ENCODE measurements at places on chromosomes 6 and 20. TPM values are rescaled to one million over a fixed set of nuclear protein-coding genes. Genes with fewer than 3 reads are reported as not detected.

- H3K36me3 ChIP-seq = no peaks in the 10 kb centered on the region
- H3K4me3 ChIP-seq = no peak overlapping the region
Measured at GRCh38 chr20:63129991-63130657, 85.8 kb downstream of the YTHDF1 start.

- H3K27me3 ChIP-seq = no peaks in the 10 kb centered on the region
- H3K4me3 ChIP-seq = no peak overlapping the region
- DNase-seq = no peak
- H3K36me3 ChIP-seq = no peaks in the 10 kb centered on the region
- H3K27ac ChIP-seq = no peak overlapping the region
Measured at GRCh38 chr20:63247671-63248228, 6.5 kb downstream of the NKAIN4 start.

ALDH8A1 gene
- total RNA-seq = 4.1 TPM

DNA sequence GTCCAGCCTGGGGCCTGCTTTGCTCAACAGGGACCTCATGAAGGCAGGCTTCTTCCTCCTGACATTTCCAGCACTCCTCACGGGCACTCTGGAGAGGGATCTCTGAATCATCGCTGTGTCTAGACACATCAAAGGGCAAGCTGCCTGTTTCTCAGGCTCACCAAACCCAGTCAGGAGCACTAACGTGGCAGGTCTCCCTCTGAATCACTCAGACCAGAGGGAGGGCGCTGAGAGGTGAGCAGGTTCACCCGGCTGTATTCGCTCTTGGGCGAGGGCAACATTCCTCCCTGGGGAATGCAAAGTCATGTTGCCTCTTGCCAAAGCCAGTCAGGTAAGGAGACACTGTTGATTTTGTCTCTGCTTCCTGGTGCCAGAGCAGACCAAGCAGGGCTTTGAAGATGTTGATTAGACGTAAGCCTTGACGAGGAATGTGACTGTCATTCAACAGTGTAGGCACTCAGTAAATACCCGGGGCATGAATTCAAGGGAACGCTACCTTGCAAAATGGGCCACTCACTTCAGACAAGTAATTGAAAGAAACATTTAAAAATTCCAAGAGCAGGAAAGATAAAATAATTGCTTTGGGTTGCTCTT is 50.1 kb downstream of the CYP24A1 start:
- no peaks in the 10 kb centered on the region for H3K36me3 ChIP-seq
- DNase-seq = no peak
- H3K27me3 ChIP-seq = no peaks in the 10 kb centered on the region
- H3K4me3 ChIP-seq = no peak overlapping the region
- H3K4me1 ChIP-seq = no peaks in the 10 kb centered on the region
- no peak overlapping the region for H3K27ac ChIP-seq

- H3K36me3 ChIP-seq = no peaks in the 10 kb centered on the region
- no peak overlapping the region for H3K27ac ChIP-seq
- H3K27me3 ChIP-seq = no peaks in the 10 kb centered on the region
- no peak for DNase-seq
- H3K4me3 ChIP-seq = no peak overlapping the region
Measured at GRCh38 chr6:148317739-148318138, 24.9 kb upstream of the SASH1 start.

DNA sequence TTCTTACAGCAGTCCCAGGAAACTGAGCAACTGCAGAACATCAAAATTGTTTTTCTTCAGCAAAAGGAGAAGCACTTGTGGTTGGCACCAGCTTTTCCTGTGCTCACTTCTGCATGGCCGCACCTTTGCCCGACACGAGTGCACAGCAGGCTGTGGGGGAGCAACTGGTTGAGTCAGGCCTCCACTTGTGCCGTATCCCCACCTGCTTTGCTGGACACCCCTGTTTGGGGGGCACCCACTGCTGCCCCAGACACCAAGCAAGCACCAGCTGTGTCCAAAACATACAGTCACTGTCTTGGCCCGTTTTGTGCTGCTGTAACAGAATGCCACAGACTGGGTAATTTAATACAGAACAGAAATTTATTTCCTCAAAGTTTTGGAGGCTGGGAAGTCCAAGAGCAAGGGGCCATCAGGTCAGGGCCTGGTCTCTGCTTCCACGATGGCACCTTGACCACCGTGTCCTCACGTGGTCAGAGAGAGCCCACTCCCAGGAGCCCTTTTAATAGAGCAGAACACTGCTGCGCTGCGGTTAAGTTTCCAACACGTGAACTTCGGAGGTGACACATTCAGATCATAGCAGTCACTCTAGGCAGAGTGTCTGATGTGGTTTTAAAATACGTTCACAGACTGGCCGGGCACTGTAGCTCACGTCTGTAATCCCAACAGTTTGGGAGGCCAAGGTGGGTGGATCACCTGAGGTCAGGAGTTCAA is 8.7 kb upstream of the GMEB2 start:
- no peaks in the 10 kb centered on the region for H3K36me3 ChIP-seq
- no peak overlapping the region for H3K27ac ChIP-seq
- no peak overlapping the region for H3K4me3 ChIP-seq

- no peak for DNase-seq
- no peak overlapping the region for H3K27ac ChIP-seq
- H3K4me1 ChIP-seq = no peaks in the 10 kb centered on the region
- no peaks in the 10 kb centered on the region for H3K27me3 ChIP-seq
- no peaks in the 10 kb centered on the region for H3K36me3 ChIP-seq
Measured at GRCh38 chr6:127554435-127555006, 22.5 kb upstream of the C6orf58 start.

DNA sequence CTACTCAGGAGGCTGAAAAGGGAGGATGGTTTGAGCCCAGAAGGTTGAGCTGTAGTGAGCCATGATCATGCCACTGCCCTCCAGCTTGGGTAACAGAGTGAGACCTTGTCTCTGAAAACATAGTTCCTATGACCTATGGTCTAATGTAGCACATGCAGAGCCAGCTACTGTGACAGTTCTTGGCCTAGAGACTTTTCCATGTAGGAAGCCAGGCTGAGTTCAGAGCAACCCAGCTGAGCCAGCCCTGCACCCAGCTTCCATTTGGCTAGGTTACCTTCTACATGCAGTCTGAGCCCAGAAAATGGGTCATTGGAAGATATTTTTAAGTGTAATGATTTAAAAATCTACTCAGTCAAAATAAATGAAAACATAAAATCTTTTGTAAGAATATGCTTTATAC is 92.8 kb downstream of the FNDC1 start:
- no peak overlapping the region for H3K27ac ChIP-seq
- H3K27me3 ChIP-seq = no peaks in the 10 kb centered on the region
- H3K36me3 ChIP-seq = no peaks in the 10 kb centered on the region
- H3K4me3 ChIP-seq = no peak overlapping the region
- H3K4me1 ChIP-seq = peaks cover 4% of the 10 kb centered on the region

SIGLEC1 gene
- total RNA-seq = 55.8 TPM

DNA sequence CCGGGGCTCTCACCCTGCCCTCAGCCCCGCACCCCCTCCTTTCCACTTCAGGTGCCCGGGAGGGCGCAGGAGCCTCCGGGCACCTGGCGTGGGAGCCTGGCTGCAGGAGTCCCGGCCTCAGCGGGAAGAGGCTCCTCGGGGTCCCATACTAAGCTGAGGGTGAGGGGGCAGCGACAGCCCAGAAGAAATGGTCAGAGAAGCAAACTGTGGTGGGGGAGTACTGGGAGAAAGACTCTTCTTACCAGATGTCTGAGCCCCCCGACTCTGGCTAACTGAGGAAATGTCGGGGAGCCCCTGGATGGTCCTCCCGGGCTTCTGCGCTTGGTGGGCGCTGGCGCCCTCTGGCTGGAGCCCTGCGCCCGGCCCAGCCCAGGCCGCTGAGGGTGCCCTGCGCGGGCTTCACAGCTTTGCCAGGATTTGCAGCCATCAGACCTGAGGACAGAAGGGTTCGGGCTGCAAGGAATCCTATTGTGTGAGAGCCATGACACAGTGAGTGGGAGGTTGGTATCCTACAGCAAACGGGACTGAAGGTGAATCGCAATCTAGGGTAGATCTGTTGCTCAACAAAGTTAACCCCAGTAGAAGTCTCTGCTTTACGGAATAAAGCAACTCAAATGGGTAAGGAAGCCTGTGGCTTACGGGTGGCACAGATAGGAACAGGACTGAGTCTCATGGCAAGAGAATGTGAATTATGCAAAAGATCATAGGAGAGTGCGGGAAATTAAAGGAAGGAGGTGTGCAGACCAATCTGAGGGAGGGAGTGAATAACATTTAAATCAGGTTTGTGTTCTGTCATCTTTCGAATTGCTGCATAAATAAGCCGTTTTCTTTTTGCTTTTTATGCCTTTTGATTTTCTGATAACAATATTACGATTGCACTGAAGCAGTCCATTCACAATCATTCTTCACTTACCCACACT is 639 bp upstream of the RCAN2 start:
- DNase-seq = peak; percentile 86
- H3K4me3 ChIP-seq = peak overlapping the region; percentile 82
- H3K36me3 ChIP-seq = no peaks in the 10 kb centered on the region

DNA sequence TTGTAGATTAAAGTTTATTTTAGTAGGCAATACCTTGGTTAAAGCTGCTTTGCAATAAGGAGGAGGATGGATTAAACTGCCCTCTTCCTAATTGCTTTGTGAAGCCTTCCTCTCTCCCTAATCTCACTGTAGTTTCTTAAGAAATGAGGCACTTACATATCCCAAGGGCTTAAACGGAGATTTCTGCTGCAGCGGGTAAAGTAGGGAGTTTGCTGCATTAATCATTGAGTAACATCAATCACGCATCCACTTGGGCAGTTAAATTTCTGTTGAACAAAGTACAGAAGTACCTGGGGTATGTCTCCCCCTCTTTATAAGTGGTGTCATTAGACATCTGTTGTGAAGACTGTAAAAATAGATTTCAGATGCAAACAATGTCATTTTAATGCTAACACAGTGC is 29.5 kb upstream of the ARID1B start:
- no peaks in the 10 kb centered on the region for H3K4me1 ChIP-seq
- no peak overlapping the region for H3K27ac ChIP-seq
- no peaks in the 10 kb centered on the region for H3K36me3 ChIP-seq
- DNase-seq = no peak

DNA sequence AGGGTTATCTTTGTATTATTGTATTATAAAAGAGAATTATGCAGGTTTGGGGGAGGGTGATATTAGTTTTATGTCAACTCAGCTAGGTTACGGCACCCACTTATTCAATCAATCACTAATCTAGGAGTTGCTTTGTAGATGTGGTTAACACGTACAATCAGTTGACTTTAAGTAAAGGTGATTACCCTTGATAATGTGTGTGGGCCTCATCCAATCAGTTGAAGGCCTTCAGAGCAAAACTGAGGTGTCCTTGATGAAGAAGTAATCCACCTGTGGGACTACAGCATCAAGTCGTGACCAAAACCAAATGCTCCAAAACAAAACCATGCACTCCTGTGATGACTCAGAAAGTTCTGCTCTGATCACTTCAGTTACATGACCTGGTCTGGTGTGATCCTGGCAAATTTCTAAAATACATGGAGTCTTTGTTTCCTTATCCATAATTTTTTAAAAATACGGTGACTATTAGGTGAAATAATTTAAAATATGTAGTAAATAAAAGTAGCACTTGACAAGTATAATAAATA is 114.1 kb downstream of the IYD start:
- no peaks in the 10 kb centered on the region for H3K36me3 ChIP-seq
- no peak for DNase-seq
- no peaks in the 10 kb centered on the region for H3K27me3 ChIP-seq
- H3K27ac ChIP-seq = no peak overlapping the region

DNA sequence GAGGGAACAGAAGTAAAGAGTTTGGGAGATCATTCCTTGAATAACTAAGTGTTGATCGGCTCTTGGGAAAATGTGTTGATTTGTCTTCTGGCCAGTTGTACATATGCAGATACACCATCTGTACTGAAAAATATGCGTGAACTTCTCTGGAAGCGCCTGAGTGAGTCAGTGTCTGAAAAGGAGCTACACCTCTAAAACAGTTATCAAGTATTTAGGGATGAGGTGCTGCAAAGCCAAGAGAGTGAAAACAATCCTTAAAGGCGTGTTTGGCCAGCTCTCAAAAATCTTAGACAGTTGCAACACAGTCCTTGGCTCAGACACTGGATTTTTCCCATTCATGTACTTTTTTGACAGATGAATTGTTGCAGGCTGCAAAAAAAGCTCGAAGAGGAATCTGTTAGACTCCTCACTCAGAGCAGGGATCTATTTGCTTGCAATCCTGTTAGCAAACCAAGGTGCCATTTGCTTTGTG is 61.3 kb downstream of the BMP6 start:
- no peaks in the 10 kb centered on the region for H3K36me3 ChIP-seq
- no peak overlapping the region for H3K27ac ChIP-seq
- no peaks in the 10 kb centered on the region for H3K4me1 ChIP-seq

- no peak overlapping the region for H3K27ac ChIP-seq
- no peak for DNase-seq
- peaks cover 4% of the 10 kb centered on the region for H3K4me1 ChIP-seq
- no peaks in the 10 kb centered on the region for H3K36me3 ChIP-seq
- H3K27me3 ChIP-seq = no peaks in the 10 kb centered on the region
Measured at GRCh38 chr6:142800240-142800639, 144.7 kb downstream of the HIVEP2 start.

- no peak overlapping the region for H3K27ac ChIP-seq
- no peaks in the 10 kb centered on the region for H3K27me3 ChIP-seq
- no peak for DNase-seq
- H3K4me3 ChIP-seq = peak overlapping the region; percentile 100
- H3K4me1 ChIP-seq = no peaks in the 10 kb centered on the region
Measured at GRCh38 chr6:149319422-149319821, 1.9 kb downstream of the TAB2 start.

GRCh38 chr20:7695635-7696034 is 244.6 kb downstream of the HAO1 start:
- no peak for DNase-seq
- H3K36me3 ChIP-seq = no peaks in the 10 kb centered on the region
- no peak overlapping the region for H3K27ac ChIP-seq
- H3K27me3 ChIP-seq = no peaks in the 10 kb centered on the region

GRCh38 chr6:107820338-107821261 is 3.5 kb downstream of the SCML4 start:
- no peak overlapping the region for H3K27ac ChIP-seq
- no peak overlapping the region for H3K4me3 ChIP-seq
- no peaks in the 10 kb centered on the region for H3K4me1 ChIP-seq
- no peak for DNase-seq

DNA sequence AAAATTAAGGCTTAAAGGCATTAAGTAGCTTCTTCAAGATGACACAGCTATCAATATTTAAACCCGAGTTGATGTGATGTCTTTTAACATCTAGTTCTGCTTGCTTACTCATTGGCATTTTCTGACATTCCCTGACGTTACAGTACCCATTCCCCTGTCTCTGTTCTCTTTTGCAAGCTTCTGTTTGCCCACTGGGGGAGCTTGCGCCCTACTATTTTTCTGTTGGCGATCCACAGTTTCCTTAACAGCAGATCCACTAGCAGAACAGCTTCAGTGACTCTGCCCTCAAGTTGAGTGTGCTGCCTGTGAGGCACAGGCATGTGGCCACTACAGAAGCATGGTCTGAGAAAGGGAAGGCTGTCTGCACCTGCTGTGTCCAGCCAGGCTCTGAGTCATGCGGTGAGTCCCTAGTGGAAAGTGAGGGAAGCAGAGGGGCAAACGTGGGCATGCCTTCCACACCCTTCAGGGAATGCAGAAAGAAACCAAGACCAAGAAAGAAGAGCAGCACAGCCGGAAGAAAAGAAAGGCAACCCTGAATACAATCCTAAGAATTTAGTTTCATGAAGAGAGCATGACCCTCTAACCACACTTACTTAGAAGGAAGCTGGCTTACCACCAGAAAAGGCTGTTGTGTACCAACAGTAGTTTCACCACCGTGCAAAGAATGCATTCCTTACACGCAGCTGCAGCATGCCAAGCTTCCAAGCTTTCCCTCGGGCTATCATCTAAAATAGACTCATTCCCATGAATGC is 97.7 kb upstream of the VGLL2 start:
- no peaks in the 10 kb centered on the region for H3K36me3 ChIP-seq
- DNase-seq = no peak
- no peak overlapping the region for H3K27ac ChIP-seq
- H3K4me3 ChIP-seq = no peak overlapping the region
- H3K4me1 ChIP-seq = no peaks in the 10 kb centered on the region

Data from aorta (tissue), 5 donors.